ENCODE measurements at places on chromosomes 6 and 20.

GRCh38 chr20:11808841-11809240 is 108.9 kb upstream of the BTBD3 start:
- DNase-seq, result no peak

DNA sequence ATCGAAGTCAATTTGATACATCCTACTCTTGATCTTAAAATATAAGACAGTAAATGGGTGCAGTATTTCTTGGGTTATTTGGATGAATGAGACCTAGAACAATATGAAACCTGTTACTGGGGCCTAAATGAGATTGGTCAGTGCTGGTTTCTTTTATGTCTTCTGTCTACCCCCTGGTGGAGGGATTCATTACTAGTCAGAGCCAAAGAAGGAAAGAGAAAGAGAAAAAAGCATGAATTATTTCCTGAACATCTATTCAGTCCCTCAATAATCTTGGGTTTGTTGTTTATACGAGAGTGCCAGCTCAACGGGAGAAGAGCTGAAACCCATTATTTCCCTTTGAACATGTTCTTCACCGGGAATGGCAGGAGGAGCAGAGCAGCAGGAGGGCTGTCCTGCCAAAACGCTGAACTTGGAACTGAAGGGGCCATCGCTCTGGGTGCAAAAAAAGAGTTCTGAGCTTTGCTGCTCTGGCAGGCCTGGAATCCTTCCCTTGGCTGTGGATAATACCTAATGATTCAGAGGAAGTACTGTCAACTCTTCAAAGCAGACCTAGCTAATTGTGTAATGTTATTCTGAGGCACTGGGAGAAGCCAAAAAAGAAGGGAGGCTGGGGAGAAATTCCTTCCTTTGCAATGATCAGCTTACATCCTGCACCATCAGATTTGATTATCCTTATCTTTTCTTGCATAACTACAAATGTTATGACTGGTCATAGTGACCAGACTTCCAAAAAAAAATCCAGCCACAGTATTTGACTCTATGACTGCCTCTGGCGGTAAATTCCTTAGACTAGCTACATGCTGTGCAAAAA is 72.0 kb downstream of the BLOC1S5 start:
- no peak for DNase-seq

DNA sequence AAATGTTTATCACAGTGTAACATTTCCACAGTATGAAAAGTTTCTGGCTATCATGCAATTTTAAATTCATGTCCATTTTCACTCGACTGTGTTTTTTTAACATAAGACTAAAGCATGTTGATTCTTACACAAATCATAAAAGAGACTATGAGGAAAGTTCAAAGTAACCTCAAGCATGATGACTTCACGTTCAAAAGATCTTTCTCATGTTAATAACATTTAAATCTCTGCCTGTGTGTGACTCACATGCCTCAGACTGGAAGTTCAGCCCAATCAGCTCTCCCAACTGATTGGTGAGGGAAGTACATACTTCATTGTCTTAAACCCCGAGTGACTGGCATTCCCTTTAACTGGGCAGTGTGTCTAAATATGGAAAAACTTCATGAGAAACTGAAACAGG is 37.4 kb downstream of the ATXN1 start:
- DNase-seq, result no peak

DNA sequence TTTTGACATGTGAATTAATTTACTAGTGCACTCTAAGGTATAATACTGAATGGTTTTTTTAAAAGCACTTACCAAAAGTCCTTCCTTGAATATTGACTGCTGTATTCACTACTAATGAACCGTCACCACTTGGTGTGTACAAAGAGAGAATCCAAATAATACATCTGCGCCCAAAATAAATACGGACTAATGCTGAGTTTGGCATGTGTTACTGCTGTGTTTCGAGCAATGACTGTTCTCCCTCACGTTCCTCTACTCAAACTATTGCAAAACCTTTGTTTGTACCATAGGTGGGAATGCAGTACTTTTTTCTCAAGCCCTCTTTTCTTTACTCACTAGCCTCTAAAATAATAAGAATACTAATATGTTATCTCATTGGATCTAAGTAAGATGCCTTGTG is 305.5 kb downstream of the QKI start:
- no peak for DNase-seq

DNA sequence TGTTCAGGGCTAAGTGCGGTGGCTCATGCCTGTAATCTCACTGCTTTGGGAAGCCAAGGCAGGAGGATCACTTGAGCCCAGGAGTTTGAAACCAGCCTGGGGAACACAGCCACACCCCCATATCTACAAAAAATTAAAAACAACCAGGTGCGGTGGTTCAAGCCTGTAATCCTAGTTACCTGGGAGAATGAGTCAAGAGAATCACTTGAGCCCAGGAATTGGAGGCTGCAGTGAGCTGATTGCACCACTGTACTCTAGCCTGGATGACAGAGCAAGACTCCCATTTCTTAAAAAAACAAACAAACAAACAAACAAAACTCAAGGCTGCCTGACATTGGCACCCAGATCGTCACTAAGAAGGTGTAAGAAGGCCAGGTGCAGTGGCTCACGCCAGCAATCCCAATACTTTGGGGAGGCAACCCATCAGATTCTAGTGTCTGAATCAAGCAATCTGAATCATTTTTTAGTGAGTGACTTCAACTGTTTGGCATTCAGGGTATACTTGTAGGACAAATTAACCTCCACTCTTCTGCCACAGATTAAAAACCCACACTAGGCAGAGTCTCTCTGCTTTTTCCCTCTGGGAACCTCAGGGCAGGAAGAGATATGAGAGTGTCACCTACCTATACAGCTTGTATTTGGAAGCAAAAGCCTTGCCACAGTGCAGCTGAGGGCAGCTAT is 6.1 kb downstream of the PLAGL2 start:
- no peak for DNase-seq

DNA sequence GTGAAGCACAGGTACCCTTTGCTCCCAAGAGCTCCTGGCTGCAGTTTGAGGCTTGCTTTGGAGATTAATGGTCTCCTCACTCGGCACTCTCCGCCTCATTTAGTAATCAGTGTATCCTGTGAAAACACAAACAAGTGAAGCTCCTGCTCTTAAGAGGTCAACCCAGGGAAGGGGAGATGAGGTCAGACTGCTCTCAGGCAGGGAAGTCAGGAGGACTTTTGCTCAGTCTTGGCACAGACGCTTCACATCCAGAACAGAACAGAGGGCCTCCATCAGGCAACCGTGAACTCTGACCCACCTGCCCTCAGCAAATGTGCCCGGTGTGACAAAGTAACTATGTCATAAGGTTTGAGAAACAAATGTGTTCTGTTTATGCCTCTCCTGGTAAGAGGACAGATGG is 428.8 kb upstream of the JARID2 start:
- DNase-seq, result no peak

DNA sequence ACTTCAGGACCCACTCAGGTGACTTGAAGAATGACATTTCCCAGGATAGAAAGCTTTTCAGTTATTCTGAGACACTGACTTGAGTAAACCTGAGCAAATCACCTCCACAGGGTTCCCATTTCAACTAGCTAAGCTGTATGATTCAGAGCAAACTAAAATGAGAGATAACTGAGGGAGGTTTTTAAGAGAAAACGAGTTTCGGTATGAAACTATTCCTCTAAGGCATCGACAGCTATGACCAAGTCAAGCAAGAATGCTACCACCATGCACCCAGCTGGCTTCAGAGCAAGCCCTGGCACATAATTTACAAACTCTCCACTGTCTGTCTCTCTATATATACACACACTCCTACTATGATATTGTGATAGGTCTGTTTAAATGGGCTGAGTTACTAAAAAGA is 75.4 kb downstream of the PERP start:
- DNase-seq, result no peak

DNA sequence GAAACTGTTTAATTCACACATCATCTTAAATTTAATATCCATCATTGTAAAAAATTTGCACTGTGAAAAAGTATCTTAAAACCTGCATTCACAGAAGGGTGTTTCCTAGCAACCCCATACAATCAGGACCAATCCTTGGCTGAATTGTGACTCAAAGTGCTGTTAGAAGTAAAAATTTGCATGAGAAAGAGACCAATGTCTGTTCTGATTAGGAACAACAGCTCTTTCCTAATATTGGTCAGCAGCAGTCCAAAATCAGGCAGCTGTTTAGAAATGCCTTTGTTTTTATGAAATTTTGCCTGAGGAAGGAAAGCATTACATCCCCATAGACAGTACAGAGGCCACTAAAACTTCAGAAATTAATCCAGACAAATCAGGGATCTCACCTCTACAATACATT is 987.0 kb downstream of the HACE1 start:
- DNase-seq, result no peak

- no peak for DNase-seq
These were observed 202.6 kb downstream of the SIM1 start for GRCh38 chr6:100262086-100262485.

- no peak for DNase-seq
These were observed 64.0 kb downstream of the SYNDIG1 start for GRCh38 chr20:24533449-24533848.

DNA sequence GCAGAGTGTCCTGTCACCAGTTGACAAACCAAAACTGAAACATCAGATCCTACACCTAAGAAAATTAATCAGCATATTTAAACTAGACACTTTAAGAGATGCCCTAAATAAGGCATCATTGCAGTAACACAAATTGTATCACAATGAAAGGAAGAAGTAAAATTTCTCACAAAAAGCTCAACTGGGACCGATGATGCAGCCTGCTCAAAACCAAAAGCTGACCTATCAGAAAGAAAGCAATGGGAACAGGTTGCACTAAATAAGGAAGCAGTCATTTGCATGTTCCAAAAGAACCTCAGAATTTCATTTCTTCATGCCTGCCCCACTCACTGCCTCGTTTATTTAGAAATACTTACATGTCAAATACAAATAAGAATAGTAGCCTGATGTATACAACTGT is 12.1 kb downstream of the HIVEP2 start:
- DNase-seq, result no peak

- no peak for DNase-seq
These were observed 50.6 kb upstream of the IFNGR1 start for GRCh38 chr6:137269803-137270202.

- no peak for DNase-seq
These were observed 37.5 kb downstream of the MAK start for GRCh38 chr6:10800810-10801209.

DNA sequence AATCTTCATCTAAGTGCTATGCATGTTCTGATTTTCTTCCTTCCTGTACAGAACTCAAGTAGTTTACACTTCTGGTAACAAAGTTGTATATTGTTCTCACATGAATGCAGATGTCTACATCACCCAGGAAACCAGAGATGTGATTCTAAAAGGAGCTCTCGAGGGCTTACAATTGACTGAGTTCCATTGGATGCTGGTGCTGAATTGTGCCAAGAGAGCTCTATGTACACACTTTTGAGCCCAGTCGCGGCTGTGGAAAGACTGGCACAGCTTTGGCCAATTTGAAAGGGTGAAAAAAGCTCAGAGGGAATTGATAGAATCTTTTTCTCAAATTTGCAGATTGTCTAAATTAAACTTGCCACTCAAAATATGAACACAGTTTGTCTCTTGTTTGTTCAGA is 340.7 kb downstream of the LMBRD1 start:
- DNase-seq, result no peak

GRCh38 chr6:39494998-39495397 is 172.5 kb upstream of the KCNK16 start:
- no peak for DNase-seq

DNA sequence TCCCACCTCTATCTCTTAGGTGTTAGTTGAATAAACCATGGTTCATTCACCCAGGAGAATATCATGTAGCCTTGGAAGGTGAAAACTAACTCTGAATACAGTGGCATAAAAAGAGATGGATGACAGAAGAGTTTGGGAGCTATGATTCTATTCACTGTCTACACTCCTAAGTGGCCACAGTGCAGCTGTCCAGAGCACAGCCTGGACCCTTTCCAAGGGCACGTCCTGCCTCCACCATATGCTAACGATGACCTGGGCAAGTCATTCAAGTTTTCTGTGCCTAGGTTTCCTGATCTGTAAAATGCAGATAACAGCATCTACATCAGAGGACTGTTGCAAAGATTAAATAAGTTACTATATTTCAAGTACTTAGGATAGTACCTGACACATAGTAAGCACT is 314.1 kb downstream of the PTPRT start:
- DNase-seq, result no peak

DNA sequence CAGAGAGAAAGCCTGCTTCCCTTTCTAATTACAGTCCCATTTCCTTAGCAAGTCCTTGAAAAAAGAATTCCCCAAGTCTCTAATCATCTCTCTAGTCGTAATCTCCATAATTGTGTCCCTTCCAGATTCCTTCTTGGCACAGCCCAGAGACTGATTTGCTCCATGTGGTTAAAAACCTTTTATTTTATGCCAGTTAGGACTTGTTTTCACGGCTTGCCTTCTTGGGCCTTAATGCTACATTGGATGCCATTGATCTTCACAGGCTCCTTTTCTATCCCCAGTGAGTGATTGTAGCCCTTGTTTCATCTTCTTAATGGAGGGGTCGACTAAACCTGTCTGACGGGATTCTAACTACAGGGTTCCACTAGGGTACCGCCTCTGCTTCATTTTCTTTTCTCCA is 650.6 kb upstream of the ARID1B start:
- DNase-seq, result no peak

DNA sequence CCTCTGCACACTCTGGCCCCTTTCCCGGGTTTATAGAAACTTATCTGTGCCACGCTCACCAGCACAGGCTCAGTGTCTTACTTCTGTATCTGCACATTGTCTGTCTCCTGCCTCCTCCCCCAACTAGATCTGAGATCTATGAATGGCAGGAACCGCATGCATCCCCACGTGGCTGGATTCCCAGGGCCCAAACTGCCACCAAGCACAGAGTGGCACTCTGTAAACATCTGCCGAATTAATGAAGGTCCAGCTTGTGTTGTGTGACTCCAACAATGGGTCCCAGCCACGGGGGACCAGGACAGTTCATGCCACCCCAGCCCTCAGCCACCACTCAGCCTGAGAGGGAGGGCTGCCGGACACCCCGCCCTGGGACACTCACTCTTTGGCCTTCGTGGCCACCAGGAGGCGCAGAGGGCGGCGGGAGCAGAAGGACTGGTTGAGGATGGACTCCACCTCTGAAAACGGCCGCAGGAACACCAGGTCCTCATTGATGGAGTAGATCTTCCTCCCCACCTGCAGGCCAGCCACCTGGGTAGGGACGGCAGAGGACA is 171.1 kb downstream of the PREX1 start:
- DNase-seq, result no peak

DNA sequence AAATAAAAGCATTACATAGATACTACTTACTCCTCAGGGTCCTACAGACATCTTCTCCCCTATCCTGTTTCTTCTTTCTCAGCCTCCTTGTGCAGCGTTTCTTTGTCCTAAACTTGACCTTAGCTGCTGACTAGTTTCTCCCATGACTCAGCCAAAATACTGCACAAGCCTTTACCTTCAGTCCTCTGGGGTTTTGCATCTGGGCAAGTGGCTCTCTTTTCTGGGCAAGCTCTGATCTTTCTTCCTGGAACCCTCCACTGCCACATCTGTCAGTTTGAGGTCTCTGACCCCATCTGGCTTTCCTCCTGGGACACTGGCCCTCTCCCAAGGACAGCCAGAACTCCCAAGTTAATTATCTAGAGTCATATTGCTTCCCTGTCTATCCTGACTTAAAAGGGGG is 838.4 kb downstream of the DHX35 start:
- DNase-seq, result no peak

- no peak for DNase-seq
These were observed 341.2 kb downstream of the CDKAL1 start for GRCh38 chr6:20875369-20875963.

- no peak for DNase-seq
These were observed 40.7 kb downstream of the STK38 start for GRCh38 chr6:36506611-36507010.

- DNase-seq, result no peak
These were observed at the start of gene APCDD1L for GRCh38 chr20:58515233-58516212. TSS of gene APCDD1L (minus strand) at chr20:58515399. CDS start at chr20:58514707, 692 bp downstream.

- no peak for DNase-seq
These were observed at the start of gene SRMS for GRCh38 chr20:63547725-63548480. TSS of gene SRMS (minus strand) at chr20:63547749. CDS start at chr20:63547463, 286 bp downstream.

- no peak for DNase-seq
These were observed 672.0 kb downstream of the RNF144B start for GRCh38 chr6:19059102-19059501.

All from SIG-M5 (cell line).